ENCODE measurements at places on chromosomes 6 and 20.

- no peak for DNase-seq
Measured at GRCh38 chr6:64838726-64839125, 868.3 kb downstream of the EYS start.

DNA sequence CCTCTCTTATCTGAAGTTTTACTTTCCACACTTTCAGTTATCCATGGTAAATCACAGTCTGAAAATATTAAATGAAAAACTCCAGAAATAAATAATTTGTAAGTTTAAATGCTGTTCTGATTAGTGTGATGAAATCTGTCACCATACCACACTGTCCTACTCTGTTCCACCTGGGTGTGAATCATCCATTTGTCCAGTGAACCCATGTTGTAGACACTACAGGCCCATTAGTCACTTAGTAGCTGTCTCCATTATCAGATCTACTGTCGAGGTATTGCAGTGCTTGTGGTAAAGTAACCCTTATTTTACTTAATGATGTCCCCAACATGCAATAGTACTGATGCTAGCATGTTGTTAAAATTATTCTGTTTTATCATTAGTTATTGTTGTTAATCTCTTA lies 29.2 kb upstream of the MMS22L start:
- no peak for DNase-seq

- DNase-seq = peak; percentile 70
Measured at GRCh38 chr6:32796848-32797776, 19.7 kb downstream of the HLA-DOB start.

DNA sequence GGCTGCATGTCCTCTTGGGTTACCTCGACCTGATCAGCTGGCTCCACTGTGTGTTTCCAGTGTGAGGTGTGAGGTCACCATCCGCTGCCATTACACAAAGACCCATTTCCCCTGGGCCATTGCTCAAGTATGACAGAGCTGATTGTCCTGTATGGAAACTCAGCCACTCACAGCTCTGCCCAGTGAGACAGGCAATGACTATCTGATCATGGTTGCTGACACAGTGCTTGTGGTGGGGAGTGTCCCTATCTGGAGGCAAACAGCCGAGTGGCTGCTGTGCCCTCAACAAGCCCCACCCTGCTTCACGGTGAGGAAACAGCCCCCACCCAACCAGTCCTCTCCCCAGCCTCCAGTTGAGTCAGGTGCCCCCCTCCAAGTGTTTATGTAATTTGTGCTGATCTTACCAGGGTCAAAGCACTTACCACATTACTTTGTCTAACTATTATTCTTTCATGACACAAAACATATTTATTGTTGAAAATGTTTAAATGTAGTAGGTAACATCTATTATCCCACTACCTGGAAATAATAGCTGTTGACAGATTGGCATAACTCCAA lies 11.7 kb upstream of the MAPK13 start:
- peak; percentile 56 for DNase-seq

DNA sequence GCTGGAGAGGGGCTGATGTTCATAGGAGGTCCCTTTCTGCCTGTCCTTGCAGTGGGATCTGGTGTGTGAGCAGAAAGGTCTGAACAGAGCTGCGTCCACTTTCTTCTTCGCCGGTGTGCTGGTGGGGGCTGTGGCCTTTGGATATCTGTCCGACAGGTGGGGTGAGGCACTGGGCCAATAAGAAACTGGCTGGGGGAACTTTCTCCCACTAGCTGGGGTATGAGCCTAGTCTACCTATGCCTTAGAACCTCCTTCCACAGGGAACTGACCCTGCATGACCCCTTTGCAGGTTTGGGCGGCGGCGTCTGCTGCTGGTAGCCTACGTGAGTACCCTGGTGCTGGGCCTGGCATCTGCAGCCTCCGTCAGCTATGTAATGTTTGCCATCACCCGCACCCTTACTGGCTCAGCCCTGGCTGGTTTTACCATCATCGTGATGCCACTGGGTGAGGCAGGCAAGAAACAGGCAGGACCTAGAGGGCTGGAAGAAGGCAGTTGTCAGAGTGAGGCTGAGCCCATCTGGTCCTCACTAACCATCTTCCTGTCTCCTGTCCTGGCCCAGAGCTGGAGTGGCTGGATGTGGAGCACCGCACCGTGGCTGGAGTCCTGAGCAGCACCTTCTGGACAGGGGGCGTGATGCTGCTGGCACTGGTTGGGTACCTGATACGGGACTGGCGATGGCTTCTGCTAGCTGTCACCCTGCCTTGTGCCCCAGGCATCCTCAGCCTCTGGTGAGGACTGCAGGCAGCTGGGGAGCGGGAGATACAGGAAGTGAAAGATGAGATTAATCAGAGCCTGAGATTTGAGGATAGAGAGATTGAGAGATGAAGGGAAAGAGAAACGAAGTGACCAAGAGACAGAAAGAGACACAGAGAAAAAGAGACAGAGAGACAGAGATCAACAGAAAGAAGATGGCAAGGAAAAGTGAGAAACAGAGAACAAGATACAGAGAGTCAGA lies 1.6 kb downstream of the SLC22A7 start:
- DNase-seq = no peak

DNA sequence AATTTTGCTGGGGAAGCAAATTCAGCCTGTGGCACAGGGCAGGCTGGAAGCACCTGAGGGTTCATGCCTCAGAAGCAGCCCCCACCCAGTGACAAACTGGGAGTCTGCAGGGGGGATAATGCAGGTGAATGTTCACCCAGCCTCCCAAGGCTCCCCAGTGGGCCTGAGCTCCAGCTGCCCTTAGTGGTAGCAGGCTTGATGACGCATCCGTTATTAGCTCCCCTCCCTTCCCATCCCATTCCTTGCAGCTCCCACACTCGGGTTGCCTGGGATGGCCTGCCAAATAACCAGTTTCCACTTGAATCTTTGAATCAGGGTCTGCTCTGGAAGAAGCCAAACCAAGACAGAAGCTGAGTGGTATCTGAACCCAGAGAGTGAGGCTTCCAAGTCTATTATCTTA lies 15.8 kb downstream of the KCNK15 start:
- no peak for DNase-seq

DNA sequence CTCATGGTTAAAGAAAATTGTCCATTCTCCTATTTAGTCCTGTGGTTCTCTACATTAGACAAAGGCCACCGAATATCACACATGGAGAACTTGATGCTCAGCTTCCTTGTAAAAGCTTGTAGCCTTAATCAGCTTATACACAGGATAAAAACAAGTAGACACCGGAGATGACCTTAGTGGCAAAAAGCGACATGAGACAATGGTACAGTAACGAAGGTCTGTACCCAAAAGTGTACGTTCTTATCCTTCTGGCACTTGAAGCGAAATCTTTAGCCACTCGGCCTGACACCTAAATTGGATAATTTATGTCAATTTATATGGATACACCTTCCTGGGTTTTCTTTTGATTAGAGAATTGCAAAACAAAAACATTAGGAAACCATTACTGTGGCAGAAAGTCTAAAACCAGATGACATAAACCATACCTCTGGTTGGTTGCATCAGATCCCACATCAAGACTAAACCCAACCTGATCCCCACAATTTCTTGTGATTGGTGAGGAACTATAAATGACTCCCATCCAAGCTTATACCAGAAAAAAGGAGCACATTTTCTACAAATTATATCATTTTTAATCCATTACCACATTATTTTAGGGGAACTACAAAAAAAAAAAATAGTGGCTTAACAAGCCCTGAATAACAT lies 6.1 kb downstream of the RBM39 start:
- no peak for DNase-seq

DNA sequence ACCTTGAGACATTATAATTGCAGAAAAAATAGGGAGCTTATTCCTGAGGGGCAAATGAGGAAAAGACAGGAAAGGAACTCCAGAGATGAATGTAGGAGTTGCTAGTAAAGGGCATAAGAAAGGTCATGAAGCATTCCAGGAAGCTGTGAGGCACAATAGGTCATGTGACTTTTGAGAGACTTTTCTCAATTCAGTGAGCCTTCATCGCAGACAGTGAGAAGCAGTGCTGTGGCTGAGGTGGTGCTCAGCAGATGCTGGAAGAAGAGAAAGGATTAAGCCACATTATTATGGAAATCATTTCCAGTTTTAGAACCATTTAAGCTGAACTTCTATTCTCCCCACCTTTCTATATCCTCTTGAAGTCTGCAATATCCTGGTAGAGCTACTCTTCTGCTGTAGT lies 4.1 kb downstream of the SPTLC3 start:
- DNase-seq = no peak

DNA sequence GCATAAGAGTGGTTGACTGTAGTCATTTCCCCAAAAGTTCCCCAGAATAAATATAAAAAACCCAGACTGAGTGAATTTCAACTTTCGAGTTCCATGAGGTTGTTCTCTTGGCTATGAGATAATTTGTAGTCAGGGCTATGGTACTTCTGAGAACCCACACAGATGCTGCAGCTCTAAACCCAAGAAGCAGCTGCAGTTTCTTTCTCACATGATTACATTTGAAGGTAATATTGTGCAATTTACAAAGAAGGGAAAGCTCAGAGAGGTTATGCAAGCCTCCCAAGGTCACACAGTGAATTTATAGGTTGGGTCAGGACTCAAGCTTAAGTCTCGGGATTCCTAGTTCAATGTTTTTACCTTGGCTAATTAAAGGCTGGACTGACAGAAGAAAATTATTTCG lies 29.7 kb upstream of the CD93 start:
- no peak for DNase-seq

GRCh38 chr6:33320315-33321181 lies 3.0 kb upstream of the ZBTB22 start:
- DNase-seq = no peak

DNA sequence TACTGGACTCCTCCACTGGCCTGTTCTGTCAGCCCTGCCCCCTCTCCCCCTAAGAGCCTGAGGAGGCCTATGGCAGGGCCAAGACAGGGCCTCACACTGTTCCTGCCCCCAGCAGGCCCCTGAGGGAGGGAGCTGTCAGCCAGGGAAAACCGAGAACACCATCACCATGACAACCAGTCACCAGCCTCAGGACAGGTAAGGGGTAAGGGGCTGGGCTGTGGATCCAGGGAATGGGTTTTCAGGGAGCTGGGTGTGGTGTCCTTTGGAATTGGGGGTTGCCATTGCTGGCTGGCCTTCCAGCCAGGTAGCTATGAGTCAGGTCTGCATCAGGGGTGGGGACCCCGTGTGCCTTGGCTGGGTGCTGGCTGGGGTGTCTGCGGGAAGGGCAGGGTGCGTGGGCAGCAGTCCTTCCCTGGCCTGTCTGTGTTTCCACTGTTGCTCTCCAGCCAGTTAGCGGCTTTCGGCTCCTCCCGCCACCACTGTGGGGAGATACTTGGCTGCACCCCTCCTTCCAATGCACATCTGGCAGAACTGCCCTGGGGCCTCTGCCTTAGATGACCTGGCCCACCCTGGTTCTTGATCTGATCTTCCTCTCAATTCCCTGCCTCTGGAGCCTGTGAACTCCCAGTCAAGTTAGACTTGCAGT lies 3.9 kb downstream of the SLC29A1 start:
- no peak for DNase-seq

DNA sequence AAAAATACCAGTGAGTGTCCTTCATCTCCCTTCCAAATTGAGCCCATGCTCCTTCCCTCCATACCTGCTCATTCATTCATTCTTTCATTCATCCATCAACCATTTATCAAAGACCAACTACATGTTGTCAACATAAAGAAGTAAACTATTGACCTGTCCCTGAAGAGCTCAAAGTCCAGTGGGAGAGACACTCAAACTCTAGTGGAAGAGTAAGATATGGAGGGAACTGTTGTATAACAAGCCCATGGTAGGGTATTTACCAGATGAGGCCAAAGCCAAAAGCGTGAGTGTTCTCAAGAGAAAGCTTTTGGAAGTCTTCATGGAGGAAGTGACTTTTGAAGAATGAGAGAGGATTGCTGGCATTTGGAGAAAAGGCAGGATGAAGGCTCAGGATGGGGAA lies 163.4 kb upstream of the SPACA1 start:
- DNase-seq = no peak

GRCh38 chr6:92748131-92748530 lies 671.2 kb downstream of the EPHA7 start:
- DNase-seq = no peak

DNA sequence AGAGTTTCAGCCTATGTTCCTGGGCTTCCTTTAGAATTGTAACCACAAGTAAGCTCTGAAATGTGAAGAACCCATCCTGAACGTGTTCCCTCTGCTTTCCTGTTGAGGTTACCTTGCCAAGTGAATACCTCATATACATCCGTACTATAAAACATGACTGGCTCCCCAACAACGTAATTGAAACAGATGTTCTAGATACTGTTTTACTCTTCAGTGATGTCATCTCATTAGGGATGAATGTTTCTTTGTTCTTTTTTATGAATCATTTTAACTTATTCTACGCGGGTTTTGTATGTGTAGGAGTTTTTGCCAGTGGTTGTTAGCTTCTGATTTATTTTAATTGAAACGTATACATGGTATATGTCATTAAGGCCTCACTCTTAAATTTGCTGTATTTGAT lies 166.8 kb downstream of the SAMD5 start:
- no peak for DNase-seq

GRCh38 chr6:100461917-100462705 lies 2.6 kb downstream of the SIM1 start:
- DNase-seq = no peak

DNA sequence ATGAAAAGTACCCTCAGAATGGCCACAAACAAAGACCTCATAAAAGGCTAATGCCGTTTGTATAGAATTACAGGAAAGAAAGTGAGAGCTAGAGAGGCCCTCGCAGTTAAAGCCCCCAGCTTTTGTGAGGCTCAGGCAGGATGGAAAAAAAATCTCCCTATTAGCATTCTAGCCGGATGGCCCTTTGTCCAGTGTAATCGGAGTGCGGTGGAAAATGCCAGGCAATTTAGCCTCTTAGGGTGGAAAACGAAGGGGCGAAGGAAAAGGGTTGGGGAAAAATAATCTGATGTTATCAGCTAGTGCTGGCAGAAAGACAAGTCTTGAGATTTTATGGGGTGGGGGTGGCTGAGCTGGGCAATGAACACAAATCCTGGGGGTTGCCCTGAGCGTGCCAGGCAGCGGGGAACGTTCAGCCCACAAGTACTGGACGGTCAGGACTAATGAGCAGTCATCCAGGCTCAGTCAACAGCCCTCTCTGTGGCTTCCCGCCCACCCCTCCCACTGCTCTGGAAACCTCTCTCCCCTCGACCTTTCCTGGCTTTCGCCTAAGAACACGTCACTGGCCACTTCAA lies 92.4 kb downstream of the PSMG4 start:
- DNase-seq = no peak
